ENCODE measurements at places on chromosomes 7 and 10. TPM values are rescaled to one million over a fixed set of nuclear protein-coding genes. Genes with fewer than 3 reads are reported as not detected.

UCN3 gene
- not detected for total RNA-seq

PLAC9 gene
- not detected for total RNA-seq

AFAP1L2 gene
- total RNA-seq, result 0.50 TPM

SPDYE5 gene
- total RNA-seq, result not detected

SUN1 gene
- total RNA-seq, result 108 TPM

GRCh38 chr7:46723742-46724141 is 802.7 kb upstream of the IGFBP3 start:
- no peaks in the 10 kb centered on the region for H3K4me1 ChIP-seq
- H3K27ac ChIP-seq, result no peak overlapping the region
- H3K4me3 ChIP-seq, result no peak overlapping the region
- H3K36me3 ChIP-seq, result no peaks in the 10 kb centered on the region
- H3K27me3 ChIP-seq, result no peaks in the 10 kb centered on the region

DNA sequence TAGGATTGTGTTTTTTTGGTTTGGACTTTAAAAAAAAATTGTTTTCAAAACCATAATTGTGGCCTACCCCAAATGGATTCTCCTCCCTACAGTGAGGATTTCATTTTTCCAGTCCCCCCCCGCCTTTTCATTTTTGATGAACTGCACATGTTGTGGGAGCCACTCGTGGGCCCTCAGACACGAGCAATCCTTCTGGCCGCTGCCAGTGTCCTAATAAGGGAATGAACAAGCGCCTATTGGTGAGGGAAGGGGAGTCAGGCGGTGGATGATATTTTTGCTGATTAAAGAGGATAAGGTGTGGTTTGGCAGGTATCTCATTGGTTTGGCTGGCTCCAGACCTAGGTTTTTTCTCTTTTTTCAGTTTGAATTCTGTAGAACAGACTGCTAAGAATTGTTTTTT is 78.7 kb upstream of the AGBL3 start:
- no peak overlapping the region for H3K27ac ChIP-seq
- H3K4me3 ChIP-seq, result no peak overlapping the region
- DNase-seq, result no peak
- no peaks in the 10 kb centered on the region for H3K36me3 ChIP-seq

DNA sequence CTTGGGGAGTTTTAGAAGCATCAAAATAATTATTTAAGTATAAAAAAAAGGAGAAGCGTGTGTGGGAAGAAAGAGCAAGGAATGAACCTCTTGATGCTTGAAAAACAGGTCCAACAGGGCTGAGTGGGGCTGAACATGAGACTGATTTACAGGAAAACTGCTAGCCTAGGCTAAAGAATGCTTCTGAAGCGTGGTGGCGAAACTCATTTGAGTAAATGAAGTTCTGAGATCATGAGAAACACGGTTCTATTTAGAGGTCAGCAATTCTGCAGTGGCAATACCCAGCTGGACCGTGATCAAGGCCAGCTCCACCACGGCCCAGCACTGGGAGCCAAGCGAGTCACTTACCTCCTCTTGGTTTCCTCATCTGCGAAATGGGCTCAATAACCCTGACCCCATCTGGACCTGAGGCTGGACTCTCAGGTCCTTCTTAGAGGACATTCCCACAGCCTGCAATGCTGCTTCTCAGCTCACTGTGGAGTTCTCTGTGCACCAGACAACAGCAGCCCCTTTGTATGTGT is 140.1 kb upstream of the ADAM12 start:
- no peaks in the 10 kb centered on the region for H3K36me3 ChIP-seq
- no peaks in the 10 kb centered on the region for H3K27me3 ChIP-seq
- H3K27ac ChIP-seq, result no peak overlapping the region

- H3K4me3 ChIP-seq, result no peak overlapping the region
- DNase-seq, result no peak
- H3K36me3 ChIP-seq, result no peaks in the 10 kb centered on the region
- H3K27me3 ChIP-seq, result no peaks in the 10 kb centered on the region
- H3K4me1 ChIP-seq, result no peaks in the 10 kb centered on the region
Measured at GRCh38 chr10:119250641-119251314, 43.4 kb downstream of the GRK5 start.

DNA sequence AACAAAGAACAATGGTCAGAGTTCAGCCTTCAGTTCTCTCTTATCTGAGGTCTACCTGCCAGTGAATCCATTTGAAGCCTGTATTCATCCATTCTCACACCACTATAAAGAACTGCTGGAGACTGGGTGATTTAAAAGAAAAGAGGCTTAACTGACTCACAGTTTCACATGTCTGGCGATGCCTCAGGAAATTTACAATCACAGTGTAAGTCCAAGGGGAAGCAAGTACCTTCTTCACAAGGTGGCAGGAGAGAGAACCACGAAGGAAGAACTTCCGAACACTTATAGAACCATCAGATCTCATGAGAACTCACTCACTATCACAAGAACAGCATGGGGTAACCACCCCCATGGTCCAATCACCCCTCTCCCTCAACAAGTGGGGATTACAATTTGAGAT is 33.0 kb upstream of the SLC25A13 start:
- no peaks in the 10 kb centered on the region for H3K4me1 ChIP-seq
- no peaks in the 10 kb centered on the region for H3K27me3 ChIP-seq
- H3K4me3 ChIP-seq, result no peak overlapping the region

- no peak overlapping the region for H3K4me3 ChIP-seq
- no peaks in the 10 kb centered on the region for H3K36me3 ChIP-seq
- DNase-seq, result no peak
- no peaks in the 10 kb centered on the region for H3K27me3 ChIP-seq
- no peaks in the 10 kb centered on the region for H3K4me1 ChIP-seq
- no peak overlapping the region for H3K27ac ChIP-seq
Measured at GRCh38 chr10:114932945-114933344, 5.0 kb upstream of the TRUB1 start.

DNA sequence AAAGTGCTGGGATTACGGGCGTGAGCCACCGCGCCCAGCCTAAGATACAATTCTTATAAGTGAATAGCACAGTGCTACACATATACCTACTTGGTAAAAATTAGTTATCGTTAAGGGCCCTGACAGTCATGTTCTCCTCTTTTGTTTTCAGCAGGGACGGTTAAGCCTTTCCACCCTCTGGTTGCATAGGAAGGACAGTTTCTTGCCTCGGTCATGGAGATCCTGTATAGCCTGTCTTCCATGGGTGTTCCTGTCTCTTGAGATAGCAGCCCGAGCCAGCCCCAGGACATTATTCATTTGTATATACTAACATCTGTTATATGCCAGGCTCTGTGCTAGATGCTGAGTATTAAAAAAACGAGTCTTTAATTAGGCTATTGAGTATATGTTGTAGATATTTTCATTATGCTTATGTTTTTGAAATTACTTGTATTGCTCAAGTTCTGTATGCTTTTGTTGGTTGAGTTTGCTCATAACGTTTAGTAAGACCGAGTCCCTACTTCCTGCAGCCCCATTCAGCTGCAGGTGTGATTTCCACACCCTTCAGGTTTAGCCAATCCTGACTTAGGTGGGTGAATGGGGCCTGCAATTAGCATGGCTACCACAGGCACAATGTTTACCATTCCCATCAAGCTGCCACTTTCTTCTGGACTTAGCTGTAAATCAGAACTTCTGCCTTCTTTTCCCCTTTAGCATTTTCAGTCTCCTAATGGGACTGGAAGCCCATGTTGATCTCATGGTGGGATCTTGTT is 24.8 kb downstream of the CCSER2 start:
- peaks cover 5% of the 10 kb centered on the region for H3K36me3 ChIP-seq
- peaks cover 33% of the 10 kb centered on the region for H3K4me1 ChIP-seq
- no peak overlapping the region for H3K27ac ChIP-seq
- no peaks in the 10 kb centered on the region for H3K27me3 ChIP-seq
- no peak overlapping the region for H3K4me3 ChIP-seq

DNA sequence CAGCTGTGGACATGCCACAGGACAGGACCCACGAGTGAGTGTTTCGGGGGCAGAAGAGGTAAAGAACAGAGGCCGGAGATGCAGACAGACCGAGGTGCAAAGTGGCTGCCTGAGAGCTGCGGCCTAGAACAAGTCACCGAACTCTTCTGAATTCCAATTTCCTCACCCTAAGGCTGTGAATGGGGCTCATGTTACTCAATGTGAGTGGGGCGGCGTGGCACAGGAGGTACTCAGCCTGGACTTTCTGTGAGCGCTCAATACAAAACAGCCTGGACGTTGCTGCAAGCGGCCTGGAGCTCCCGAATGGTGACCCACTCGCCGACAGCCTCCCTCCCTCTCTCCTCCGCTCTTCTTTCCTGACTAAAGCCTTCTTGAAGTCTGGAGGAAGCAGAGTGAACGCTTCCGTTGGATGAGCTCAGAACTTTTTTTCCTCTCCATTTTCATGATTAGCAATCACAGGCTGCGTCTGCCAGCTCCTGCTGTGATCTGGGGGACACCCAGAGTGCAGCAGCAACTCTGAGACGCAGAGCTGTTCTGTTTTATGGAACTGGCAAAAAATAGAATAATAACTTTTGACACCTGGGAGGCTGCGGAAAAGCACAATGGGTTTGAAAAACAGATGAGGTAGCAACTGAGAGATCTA is 108.5 kb downstream of the PTPRN2 start:
- H3K36me3 ChIP-seq, result no peaks in the 10 kb centered on the region
- H3K27ac ChIP-seq, result no peak overlapping the region
- H3K27me3 ChIP-seq, result no peaks in the 10 kb centered on the region
- H3K4me3 ChIP-seq, result no peak overlapping the region
- H3K4me1 ChIP-seq, result no peaks in the 10 kb centered on the region

DNA sequence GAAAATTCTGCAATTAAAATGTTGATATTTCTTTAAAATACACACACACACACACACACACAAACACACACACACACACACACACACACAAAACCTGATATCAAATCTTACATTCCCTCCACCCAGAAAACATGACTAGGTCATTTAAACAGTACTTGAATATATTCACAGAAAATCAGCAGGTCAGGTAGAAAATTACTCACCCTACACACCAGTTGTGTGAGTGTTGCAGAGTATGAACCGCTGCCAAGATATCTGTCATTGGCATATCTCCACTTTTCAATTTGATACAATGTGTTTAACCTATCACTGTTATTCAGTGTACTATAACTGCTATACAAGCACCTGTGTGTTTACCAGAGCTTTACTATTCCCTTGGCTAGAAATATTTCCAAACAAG is 283.6 kb upstream of the LRRTM3 start:
- H3K27ac ChIP-seq, result no peak overlapping the region
- H3K36me3 ChIP-seq, result no peaks in the 10 kb centered on the region
- no peak overlapping the region for H3K4me3 ChIP-seq
- no peaks in the 10 kb centered on the region for H3K27me3 ChIP-seq
- H3K4me1 ChIP-seq, result no peaks in the 10 kb centered on the region

DNA sequence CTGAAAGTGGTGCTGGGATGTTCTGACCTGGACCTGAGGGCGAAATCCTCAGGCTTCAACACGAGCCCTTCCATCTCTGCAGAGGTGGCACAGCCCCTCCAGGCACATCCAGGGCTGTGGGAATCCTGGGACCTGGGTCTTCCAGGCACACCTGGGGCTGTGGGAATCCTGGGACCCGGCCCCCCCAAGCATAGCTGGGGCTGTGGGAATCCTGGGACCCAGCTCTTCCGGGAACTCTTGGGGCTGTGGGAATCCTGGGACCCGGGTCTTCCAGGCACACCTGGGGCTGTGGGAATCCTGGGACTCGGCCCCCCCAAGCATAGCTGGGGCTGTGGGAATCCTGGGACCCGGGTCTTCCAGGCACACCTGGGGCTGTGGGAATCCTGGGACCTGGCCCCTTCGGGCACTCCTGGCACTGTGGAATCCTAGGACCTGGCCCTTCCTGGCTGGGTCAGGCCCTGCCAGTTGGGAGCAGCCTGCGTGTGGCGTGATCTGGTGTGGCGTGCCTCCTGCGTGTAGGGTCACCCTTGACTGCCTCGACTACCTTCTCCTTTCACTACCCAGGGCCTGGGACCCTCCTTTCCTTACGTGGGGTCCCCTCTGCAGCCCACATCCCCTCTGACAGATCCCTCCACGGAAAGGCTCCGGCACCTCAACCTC is 124.0 kb downstream of the WDR37 start:
- no peak overlapping the region for H3K4me3 ChIP-seq
- no peaks in the 10 kb centered on the region for H3K36me3 ChIP-seq
- H3K27ac ChIP-seq, result no peak overlapping the region
- H3K27me3 ChIP-seq, result no peaks in the 10 kb centered on the region
- H3K4me1 ChIP-seq, result no peaks in the 10 kb centered on the region

DNA sequence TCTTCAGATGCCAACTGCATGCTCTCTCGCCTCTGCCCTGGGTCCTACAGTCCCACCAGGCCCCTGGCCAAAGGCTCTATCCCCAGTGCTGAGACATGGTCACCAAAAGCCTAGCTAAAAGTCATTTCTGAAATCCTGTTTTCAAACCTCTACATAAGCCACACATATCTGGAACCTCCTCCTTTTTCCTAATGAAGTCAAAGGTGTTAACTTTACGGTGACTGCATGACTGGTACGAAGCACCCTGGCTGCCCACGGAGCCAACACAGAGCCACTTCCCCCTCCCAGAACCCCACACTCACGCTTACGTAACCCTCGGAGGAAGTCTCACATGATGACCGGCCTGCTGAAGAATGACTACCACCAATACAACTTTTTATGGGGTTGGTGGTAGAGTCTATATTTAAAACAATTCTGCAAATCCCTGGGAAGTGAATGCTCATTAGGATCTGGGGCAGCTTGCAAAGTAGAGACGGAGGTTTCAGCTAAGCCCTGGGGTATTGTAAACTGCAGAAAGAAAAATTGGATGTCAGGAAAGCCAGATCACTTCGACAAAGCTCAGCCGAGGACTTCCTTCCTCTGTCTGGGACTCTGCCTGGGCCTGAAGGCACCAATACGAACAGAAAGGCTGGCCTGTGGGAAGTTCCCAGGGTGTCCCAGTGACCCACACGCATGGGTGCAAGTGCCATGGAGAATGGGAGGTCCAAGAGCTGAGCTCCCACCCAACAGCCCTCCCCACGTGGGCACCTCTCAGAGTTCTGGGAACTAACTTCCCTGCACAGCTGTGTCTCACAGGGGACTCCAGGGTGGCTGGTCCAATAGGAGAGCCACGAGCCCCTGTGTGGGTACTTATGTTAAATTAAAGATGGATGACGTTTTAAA is 50.7 kb downstream of the PDGFA start:
- no peaks in the 10 kb centered on the region for H3K36me3 ChIP-seq
- no peaks in the 10 kb centered on the region for H3K27me3 ChIP-seq
- DNase-seq, result peak; percentile 30
- H3K4me1 ChIP-seq, result peaks cover 10% of the 10 kb centered on the region
- H3K4me3 ChIP-seq, result no peak overlapping the region

DNA sequence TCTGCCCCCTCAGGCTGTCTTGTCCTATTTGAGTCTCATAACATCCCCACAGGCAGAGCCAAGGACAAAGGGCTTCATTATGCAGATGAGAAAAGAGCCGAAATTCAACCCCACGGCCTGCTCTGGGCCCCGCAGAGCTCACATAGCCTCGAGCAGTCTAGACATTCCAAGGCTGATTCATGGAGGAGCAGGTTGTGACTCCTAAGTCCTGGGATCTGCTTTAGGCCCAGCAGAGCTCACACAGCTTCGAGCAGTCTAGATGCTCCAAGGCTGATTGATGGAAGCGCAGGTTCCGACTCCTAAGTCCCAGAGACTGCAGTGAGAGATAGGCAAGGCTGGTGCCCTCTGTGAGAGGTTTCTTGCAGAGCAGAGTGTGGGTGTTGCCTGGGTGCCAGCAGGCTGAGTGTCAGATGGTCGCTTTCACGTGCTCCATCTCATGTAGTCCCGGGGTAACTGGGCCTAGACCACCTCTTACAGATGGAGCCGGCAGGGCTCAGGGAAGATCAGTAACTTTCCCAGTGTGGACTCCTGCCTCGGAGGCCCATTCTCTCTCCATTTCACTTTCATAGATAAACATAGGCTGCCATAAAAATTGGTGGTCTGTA is 436.1 kb upstream of the FOXK1 start:
- no peak overlapping the region for H3K4me3 ChIP-seq
- no peak for DNase-seq
- H3K27ac ChIP-seq, result no peak overlapping the region
- H3K27me3 ChIP-seq, result no peaks in the 10 kb centered on the region
- H3K4me1 ChIP-seq, result no peaks in the 10 kb centered on the region

GRCh38 chr10:127349737-127350136 is 153.3 kb upstream of the INSYN2A start:
- DNase-seq, result no peak
- no peaks in the 10 kb centered on the region for H3K4me1 ChIP-seq
- H3K27ac ChIP-seq, result no peak overlapping the region
- no peak overlapping the region for H3K4me3 ChIP-seq
